Spinal cord (tissue), 10 donors: ENCODE measurements at places on chromosomes 1 and 21. TPM values are rescaled to one million over a fixed set of nuclear protein-coding genes. Genes with fewer than 3 reads are reported as not detected.

GRCh38 chr1:161238039-161238473 is at the start of gene NR1I3:
Gene NR1I3, minus strand, starts transcription at chr1:161238203. Its CDS starts 1,638 bp downstream, at chr1:161236565.
- DNase-seq = no peak

DNA sequence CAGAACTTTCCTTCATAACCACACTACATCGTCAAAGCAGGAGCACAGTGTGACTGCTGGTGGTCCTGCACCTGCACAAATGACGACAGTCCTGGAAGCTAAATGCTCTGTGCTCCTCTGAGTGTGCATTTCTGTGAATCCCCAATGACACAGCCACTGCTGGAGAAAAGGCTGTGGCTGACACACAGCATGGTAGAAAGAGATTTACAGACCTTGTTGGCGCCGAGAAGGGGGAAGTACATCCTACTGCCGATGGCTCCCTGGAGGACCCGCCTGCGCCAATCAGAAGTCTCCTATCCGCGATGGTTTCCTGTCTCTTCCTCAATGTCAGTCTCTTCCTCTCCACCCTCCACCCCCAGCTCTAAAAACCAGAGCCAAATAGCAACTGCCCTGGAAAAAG is 115.4 kb upstream of the RAB4A start:
- DNase-seq = no peak

RXFP4 gene
- not detected for total RNA-seq

LIN28A gene
- not detected for total RNA-seq

EFNA4 gene
- 3.5 TPM for total RNA-seq
